ENCODE measurements at places on chromosomes 5 and 9. TPM values are rescaled to one million over a fixed set of nuclear protein-coding genes. Genes with fewer than 3 reads are reported as not detected.

DNA sequence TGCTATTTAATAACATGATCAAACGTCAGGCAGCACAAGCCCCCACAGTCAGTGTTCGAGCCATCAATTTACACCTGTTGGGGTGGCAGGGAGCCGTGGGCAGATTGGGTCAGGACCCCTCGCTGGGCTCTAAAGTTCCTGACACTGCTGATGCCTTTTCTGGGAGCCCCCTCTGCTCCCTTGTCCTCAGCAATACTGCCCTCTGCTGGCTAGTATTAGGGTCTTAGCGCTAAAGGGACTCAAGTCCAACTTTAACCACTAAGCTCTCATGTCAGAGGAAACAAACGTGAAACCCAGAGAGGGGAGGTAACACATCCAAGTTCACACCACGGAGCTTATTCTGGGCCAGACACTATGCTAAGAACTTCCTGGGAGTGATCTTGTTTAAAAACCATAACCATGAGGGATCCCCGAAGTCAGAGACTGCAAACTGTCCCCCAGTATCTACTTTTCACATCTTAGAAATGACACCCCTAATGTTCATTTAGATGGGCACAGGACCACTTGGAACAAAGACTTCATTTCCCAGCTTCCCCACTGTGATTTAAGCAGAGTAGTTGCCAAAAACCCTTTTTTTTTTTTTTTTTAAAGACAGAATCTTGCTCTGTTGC, 20.4 kb downstream of the ANKS6 start:
- DNase-seq, result peak; percentile 67

- DNase-seq, result no peak
These were observed 174.2 kb downstream of the OXCT1 start for GRCh38 chr5:41695920-41696582.

GRCh38 chr5:130045334-130045733, 141.1 kb downstream of the CHSY3 start:
- DNase-seq, result no peak

GRCh38 chr9:114224247-114224610, 68.9 kb downstream of the COL27A1 start:
- no peak for DNase-seq

DNA sequence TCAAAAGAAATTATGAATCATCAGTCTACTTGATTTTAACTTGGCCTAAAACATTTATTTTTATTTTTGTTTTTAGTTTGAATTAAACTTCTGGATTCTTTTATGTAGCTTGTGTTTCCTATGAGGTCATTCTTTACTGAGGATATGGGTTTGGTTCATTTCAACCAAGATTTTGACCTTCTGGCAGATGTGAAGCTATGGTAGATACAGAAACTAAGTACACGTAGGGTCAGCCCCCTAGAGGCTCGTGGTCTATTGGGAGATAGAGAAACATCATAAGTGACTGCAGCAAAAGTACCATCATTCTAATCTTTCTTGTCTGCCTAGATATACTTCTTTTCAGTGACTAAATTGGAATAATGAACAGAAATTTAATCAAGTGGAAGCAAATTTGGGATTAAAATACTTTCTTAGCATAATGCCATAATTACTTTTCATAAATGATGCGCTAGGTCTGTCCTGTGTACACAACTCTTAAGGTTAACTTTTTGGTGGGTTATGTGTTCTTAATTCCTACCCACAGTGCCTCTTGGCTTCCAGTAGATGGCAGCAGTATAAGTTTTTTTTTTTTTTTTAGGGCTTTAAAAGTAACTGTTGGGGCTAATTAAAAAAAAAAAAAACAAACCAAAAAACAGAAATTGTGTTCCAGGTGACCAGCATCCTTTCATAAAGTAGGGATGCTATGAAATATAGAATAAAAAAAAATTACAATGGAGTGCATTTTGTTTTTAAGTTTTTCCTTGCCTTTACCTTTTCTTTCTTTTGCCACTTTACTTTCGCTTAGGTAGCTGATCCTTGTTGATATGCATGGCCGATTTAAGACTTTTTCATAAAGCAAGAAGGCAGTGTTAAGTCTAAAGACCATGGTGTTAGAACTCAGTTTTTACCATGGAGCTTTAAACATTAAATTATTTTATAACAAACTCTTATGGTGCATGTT, 49.9 kb downstream of the LRRTM2 start:
- DNase-seq, result no peak

C9orf153 gene
- total RNA-seq, result 10.2 TPM

SMC2 gene
- total RNA-seq, result 18.6 TPM

PCDHGA2 gene
- 19.4 TPM for total RNA-seq

Data from testis (tissue), 5 donors.